DMS53 (cell line): ENCODE measurements at places on chromosomes 6 and 20.

- no peak for DNase-seq
Measured at GRCh38 chr20:20497242-20497978, 129.5 kb downstream of the INSM1 start.

DNA sequence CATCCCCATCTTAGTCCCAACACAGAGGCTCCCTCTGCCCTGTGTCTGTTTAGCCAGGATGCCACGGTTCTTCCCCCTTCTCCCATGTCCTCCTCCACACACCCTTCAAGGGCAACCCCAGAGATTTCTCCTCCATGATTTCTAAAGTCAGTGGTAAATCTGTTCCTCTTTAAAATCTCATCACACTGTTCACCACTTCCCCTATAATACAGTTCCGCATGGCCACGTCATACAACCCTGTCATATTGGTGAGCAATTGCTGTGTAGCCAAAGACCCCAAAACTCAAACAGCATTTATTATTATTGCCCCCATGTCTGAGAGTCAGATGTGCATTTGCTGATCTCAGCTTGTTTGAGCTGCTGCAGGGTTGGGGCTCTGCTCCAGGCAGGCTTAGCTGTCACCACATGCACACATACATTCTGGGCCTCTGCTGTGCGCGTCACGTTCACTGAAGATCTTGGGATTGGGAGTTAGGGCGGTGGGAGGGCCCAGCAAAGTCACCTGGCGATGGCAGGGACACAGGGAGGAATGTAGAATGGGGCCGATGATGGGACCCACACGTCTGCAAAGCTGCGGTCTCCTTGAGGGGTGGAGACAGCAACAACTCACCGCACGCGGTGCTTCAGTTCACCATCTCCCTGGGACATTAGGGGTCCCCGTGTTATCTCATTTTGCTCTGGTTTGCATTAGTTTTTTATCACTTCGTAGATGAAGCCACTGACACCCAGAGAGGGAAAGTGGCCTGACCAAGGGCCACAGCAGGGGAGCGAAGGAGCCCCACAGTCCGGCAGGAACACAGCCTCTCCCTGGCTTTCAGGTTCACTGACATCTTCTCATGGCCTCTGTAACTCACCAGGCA lies 36.9 kb upstream of the CD93 start:
- no peak for DNase-seq

DNA sequence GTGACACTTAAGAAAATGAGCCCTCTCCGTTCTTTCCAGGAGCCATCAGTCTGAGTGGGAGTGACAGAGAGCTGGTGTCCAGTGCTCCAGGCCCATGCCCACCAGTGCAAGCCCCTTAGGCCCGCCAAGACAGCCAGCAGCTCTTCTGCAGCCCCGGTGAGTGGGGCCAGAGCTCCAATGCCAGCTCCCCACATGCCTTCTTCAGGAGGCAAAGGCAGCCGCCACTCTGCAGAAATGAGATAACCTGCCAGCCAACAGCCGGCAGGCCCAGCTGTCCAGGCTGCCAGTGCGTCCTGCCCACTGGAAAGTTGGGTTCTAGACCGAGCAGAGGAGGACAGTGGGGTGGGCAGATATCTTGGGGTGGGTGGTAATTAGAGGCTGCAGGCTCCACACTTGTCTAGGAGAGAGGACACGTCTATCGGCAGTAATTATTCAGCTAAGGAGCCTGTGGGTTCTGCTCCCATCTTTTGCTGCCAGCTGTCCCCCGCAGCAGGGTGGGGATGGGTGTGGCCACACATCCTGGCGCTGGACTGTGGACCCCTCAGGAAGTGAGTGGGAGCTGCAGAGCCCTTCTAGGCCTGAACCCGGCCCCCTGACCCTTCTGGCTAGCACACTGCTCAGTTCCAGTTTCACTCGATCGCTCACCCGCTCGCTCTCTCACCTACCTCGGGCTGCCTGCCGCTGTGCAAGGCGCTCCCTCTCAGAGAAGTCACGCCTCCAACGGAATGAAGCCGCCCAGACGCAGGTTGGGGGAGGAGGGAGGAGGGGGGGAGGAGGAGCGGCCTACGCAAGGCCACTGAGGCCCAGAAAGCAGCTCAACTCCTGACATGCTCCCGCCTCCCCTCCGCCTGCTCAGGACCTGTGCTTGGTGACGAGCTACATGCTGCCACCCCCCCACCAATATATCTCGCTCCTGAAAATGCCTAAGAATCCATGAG lies 3.6 kb downstream of the GRM4 start:
- peak; percentile 41 for DNase-seq

- peak; percentile 55 for DNase-seq
Measured at GRCh38 chr20:46230801-46231282, 77.5 kb downstream of the CDH22 start.

DNA sequence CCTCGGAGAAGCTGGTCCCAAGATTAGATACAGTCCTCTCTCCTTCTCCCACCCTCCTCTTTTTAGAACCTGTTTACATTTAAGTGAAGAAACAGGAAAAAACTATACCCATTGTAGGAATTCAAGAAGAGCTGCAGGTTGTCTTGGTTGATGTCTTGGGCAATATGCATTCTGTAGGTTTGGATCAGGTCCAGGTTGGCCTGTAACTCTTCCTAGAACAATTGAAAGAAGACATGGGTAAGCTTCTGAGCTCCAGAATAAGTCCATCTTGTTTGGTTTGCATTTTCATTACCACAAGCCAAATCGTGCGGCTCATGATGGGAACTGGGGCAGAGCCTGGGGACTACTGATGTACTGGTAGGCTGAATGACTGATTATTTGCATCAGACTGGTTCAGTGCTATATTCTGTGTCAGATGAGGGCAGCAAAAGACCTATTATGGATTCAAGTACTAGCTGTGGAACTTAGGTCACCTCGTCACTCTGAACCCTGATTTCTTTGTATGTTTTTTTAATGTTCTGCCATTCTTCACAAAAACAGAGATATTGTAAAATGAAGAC lies 20.3 kb upstream of the SLA2 start:
- peak; percentile 48 for DNase-seq

- no peak for DNase-seq
Measured at GRCh38 chr20:11011653-11012052, 337.9 kb upstream of the JAG1 start.

GRCh38 chr6:16750566-16750965 lies 10.7 kb downstream of the ATXN1 start:
- DNase-seq: no peak

- DNase-seq: no peak
Measured at GRCh38 chr6:122568797-122569221, 41.4 kb upstream of the PKIB start.

DNA sequence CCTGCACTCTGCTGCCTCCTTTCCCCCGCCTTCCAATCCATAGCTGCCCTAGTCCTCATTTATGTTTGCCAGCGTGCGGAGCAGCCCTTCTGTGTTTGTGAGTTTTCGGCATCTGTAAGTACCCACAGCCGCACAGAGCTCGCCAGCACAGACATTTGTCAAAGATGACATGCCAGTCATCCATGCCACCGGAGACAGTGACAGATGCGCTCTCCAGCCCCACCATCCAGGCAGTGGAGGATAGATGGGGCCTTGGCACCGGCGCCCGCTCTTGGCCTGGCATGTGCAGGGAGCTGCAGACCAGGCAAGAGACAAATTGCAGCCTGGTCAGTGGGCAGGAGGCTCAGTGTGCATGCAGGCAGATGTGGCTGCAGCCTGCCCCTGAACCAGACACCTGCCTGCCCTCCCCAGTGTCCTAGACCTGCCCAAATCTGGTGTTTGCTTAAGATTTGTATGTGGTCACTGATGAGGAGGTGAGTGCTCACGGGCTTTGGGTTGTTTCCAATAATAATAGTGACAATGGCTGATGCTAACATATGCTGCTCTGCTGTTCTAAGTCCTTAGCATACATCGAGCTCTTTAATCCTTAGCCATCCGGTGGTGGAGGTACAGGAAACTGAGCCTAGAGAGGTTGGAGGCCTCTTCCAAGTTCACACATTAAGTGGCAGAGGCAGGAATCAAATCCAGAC lies 78.1 kb downstream of the UNC5CL start:
- DNase-seq: peak; percentile 72

DNA sequence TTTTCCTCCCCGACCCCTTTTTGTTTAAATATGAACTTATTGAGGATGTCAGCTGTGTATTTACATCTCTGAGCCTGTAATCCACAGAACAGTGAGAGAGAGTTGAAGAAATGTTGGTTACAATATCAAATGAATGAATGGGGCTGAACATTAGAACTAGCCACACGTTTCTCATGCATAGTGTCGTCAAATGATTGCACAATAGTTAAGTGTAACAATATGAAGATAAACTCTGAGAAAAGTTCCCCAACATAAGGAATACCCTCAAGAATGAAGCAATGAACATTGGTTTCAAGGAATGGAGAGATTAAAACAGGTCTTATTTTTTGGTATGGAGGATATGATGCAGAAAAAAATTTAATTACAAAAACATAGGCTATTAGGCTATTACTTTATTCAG lies 100.5 kb upstream of the DTNBP1 start:
- DNase-seq: no peak

DNA sequence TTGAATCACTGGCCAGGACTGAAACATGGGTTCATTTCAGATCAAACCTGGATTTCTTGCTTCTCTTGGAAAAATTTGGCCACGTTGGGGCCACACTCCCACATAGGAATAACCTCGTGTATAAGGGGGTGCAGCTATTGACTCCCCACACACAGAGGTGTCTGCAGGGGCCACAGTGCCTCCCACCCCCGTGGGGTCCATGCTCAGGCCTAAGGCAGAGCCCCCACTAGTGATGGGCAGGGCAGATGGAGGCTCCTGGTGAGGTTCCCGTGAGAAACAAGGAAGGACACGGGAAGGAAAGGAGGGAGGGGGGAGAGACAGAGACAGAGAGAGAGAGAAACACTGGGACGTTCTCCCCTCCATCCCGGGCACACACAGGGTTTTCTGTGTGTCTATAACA lies 230.5 kb downstream of the ERMARD start:
- DNase-seq: no peak

GRCh38 chr6:90463359-90463758 lies 123.5 kb downstream of the MAP3K7 start:
- no peak for DNase-seq

GRCh38 chr6:131231103-131231502 lies 95.8 kb downstream of the AKAP7 start:
- no peak for DNase-seq
